ENCODE measurements at places on chromosomes 3 and 15. TPM values are rescaled to one million over a fixed set of nuclear protein-coding genes. Genes with fewer than 3 reads are reported as not detected.

The ITIH1 gene
- not detected for total RNA-seq

The BNIP2 gene
- total RNA-seq, result 408 TPM

The SKOR1 gene
- total RNA-seq, result 0.08 TPM

The GRK7 gene
- not detected for total RNA-seq

The ADAMTS9 gene
- total RNA-seq, result 0.54 TPM

The ATP13A5 gene
- not detected for total RNA-seq

The SOX2 gene
- total RNA-seq, result not detected

The SNRPN gene
- total RNA-seq, result 49.3 TPM

The TMCO5A gene
- total RNA-seq, result 0.49 TPM

The STRIT1 gene
- total RNA-seq, result not detected

The P2RY14 gene
- total RNA-seq, result 0.41 TPM

The DBR1 gene
- 17.5 TPM for total RNA-seq

The SCN11A gene
- total RNA-seq, result 0.25 TPM

The CELSR3 gene
- 0.81 TPM for total RNA-seq

The CACNA2D2 gene
- total RNA-seq, result not detected

The PLA2G4D gene
- not detected for total RNA-seq

The PLCH1 gene
- 0.09 TPM for total RNA-seq

The DOCK3 gene
- total RNA-seq, result 0.36 TPM

The LOXL1 gene
- 53.4 TPM for total RNA-seq

The GATM gene
- total RNA-seq, result 0.57 TPM

The RNF123 gene
- 22.7 TPM for total RNA-seq

The SV2B gene
- total RNA-seq, result not detected

The PLCB2 gene
- not detected for total RNA-seq

The PRTG gene
- 0.45 TPM for total RNA-seq

The ACSBG1 gene
- under 0.01 TPM for total RNA-seq

The LIPH gene
- 0.36 TPM for total RNA-seq

The TOPAZ1 gene
- total RNA-seq, result not detected

The GALNT15 gene
- 10.9 TPM for total RNA-seq

The ETV5 gene
- 22.7 TPM for total RNA-seq

Measured in fibroblast of the aortic adventitia (primary cell).